ENCODE measurements at places on chromosomes 13 and 19. TPM values are rescaled to one million over a fixed set of nuclear protein-coding genes. Genes with fewer than 3 reads are reported as not detected.

The KLK12 gene
- not detected for total RNA-seq

The C13orf42 gene
- total RNA-seq, result not detected

The SIGLEC8 gene
- not detected for total RNA-seq

The CRX gene
- total RNA-seq, result not detected

The ALKBH7 gene
- total RNA-seq, result 46.3 TPM

The BRME1 gene
- total RNA-seq, result not detected

The TTC9B gene
- total RNA-seq, result not detected

The CPT1C gene
- 35.7 TPM for total RNA-seq

The LRRC63 gene
- not detected for total RNA-seq

The VSIG10L gene
- 0.35 TPM for total RNA-seq

The ZNF844 gene
- total RNA-seq, result 0.86 TPM

The TMEM161A gene
- 34.3 TPM for total RNA-seq

The KDM4B gene
- 21.9 TPM for total RNA-seq

The FCAR gene
- not detected for total RNA-seq

The MBD3L3 gene
- not detected for total RNA-seq

The CILP2 gene
- total RNA-seq, result 0.89 TPM

The CD209 gene
- not detected for total RNA-seq

The CLIP3 gene
- total RNA-seq, result 11.5 TPM

The C19orf12 gene
- 45.0 TPM for total RNA-seq

The RNF225 gene
- total RNA-seq, result not detected

The CGB2 gene
- not detected for total RNA-seq

The ZNF177 gene
- total RNA-seq, result 0.71 TPM

The PRSS57 gene
- total RNA-seq, result not detected

The ZNF790 gene
- 1.7 TPM for total RNA-seq

The REX1BD gene
- 79.0 TPM for total RNA-seq

The PHLDB3 gene
- 15.2 TPM for total RNA-seq

The NANOS3 gene
- total RNA-seq, result not detected

The IGLON5 gene
- not detected for total RNA-seq

The ZNF723 gene
- total RNA-seq, result not detected

The MOB3A gene
- total RNA-seq, result 62.0 TPM

Data from myometrial cell (primary cell).